ENCODE measurements at places on chromosomes 2 and 18.

DNA sequence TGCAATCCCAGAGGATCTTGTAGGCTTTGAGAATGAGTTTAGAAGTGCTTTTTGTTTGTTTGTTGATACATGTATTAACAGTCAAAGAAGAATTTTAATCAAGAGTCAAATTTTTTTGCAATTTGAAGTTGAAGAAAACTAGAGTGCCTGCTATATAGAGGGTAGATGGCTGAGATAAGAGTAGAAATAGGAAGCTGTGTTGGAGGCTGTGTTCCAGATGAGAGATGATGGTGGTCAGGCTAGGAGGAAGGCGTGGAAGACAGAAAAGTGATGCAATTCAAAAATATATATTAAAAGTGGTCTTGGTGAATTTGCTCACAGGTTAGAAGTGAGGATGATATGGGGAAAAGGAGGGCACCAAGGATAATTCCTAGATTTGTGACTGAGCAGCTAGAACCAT lies 978.3 kb downstream of the BCL11A start:
- DNase-seq, result no peak

GRCh38 chr18:79416022-79416676 lies 20.4 kb downstream of the NFATC1 start:
- DNase-seq, result no peak

DNA sequence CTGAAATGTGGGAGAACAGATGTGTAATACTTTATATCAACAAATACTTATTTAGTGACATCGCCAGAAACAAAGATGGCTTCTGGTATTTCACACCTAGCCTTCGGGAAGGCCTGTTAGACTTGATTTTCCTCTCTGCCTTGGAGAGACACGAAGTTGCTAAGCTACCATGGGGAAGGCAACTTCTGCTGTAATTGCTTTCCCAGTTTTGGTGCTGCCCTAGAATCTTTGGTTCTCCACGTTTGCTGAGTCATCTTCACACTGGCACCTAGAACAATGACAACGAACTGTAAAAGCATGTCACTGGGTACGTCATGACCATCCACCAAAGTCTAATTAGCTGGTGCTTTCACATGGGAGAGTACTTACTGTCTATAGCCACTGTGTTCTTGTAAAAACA lies 58.7 kb upstream of the ACTR3 start:
- no peak for DNase-seq

DNA sequence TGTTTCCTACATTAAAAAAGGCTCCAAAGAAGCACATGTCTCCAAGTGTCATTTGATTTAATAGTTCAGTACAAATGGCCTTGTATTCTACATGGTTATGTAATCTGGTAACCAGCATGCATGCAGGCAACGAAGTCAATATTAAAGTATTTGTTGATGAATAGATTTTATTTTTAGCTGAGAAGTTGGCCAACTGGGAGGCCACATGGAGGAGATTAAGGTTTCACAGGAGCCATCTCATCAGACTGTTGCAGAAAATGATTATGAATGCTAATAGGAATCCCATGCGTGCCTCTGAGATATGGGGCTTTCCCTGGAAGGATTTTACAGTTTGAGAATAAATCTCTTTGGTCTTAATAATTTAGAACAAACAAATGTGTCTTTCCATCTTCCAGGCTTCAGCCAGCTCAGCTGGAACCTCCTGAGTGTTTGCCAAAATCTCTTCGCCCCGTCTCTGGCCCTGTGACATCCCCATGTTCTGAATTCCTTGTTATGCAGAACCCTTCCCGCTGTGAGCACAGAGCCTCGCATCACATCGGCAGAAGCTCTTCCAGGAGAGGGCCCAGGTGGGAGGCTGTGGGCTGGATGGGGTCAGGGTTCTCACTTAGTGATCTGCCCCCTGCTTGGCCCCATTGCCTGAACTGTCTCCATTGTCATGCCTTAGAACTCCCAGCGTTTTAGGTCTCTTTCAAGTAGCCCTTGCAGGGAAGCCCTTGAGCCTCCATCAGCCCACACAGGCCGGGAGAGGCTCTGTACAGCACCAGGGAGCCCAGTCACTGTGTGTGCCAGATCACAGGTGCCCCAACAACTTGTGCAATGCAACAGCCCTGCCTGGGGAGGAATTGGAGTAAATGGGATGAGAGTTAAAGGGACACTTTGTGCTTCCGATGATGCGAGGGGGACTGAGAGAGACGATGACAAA lies 190.5 kb upstream of the TWIST2 start:
- no peak for DNase-seq

DNA sequence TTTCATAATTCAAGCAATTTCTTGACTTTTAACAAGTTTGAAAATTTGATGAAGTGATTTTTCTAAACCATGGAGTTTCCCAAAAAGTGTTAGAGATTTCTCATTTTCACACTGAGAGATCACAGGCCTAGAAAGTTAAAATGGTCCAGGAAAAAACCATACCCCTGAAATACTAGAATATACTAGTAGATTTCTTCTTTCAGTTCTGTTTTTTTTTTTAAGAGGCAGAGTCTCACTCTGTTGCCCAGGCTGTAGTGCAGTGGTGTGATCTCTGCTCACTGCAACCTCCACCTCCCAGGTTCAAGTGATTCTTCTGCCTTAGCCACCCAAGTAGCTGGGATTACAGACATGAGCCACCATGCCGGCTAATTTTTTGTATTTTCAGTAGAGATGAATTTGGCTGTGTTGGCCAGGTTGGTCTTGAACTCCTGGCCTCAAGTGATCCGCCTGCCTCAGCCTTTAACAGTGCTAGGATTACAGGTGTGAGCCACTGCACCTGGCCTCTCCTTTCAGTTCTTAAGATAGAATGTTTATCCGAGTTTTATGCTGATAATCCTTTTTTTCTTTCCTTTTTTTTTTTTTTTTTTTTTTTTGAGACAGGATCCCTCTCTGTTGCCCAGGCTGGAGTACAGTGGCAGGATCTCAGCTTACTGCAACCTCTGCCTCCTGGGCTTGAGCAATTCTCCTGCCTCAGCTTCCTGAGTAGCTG lies 14.4 kb downstream of the MTHFD2 start:
- no peak for DNase-seq

DNA sequence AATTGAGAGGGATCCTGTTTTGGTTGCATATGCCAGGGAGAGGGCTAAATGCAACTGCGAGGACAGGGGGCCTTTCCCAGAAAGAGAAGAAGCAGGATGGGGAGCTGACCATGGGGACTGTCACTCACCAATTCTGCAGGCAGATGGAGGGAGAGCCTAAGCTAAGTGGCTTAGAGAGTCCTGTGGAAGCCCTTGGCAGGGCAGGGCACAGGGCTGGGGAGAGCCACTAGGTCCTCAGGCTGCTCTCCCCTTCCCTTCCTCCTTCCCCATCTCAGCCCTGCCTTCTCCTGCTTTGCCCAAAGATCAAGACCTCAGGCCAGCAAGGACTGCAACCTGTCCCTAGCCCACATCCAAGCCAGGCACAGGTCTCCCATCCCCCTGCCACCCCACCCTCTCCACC lies 24.4 kb upstream of the CATIP start:
- DNase-seq, result no peak

DNA sequence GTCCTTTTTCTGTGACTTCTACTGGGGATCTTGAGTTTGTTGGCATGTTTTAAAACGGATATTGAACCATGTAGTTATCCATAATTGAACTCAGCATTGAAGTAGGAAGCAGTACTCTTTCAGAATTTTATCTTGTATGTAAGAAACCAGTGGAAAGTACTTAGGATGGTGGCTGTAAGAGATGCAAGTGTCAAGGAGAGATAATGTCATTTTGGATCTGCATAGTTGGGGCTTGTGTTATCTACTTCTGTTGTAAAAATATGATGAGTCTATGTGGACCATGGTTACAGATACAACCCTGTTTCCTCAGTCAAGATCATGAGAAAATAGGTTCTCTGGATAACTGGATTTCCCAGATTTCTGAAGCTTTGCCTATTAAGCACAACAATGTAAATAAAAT lies 113.7 kb downstream of the NAB1 start:
- DNase-seq, result no peak

DNA sequence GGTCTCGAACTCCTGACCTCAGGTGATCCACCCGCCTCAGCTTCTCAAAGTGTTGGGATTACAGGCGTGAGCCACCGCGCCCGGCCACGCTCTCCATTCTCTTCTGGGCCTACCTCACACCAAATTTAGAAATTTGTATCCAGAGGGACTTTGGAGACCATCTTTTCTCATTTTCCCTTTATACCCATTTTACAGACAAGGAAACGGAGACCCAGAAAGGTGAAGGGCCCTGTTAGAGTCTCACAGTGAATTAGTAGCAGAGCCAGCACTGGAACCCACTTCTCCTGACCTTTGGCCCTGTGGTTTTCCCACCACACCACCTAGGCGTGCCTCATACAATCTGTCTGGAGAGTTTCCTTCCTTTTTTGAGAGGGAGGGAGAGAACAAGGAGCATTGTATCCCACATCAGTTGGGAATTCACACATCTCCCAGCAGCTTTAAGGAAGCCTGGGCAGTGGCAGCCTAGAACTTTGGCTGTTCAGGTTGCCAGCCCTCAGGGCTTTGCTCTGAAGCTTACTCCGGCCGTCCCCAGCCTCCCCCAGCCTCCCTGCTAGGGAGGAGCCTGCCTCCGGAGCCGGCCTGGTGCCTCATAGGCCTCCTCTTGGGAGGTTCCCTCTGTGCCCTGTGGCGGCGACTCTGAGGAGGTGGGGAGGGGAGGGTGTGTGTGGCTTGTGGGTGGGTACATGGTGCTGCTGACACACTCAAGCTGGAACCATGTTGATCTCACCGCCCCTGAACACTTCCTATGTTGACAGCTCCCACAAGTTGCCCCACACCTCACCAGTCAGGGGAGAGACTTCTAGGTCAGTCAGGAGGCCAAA lies 13.8 kb downstream of the FOSL2 start:
- DNase-seq, result no peak

GRCh38 chr18:74905247-74905646 lies 303.7 kb downstream of the PTGR3 start:
- no peak for DNase-seq

DNA sequence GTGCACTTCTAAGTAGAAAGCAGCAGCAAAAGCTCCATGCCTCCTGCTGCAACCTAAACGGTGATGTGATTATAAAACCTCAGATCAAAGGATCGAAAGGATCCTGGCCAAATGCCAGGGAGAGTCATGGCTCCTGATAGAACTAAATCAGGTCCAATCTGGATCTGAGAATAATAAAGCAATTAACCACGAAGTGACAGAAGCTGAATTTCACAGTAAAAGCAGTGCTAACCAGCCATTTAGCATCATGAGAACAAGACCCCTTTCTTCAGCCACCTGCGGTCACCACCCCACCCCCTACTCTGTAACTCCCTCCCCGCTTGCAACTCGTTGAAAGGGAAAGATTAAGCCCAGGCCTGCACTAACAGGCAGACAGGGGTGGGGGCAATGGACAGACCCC lies 748.7 kb downstream of the BCL11A start:
- no peak for DNase-seq

- DNase-seq, result no peak
Observed at GRCh38 chr2:110170102-110170501, 34.7 kb downstream of the NPHP1 start.

DNA sequence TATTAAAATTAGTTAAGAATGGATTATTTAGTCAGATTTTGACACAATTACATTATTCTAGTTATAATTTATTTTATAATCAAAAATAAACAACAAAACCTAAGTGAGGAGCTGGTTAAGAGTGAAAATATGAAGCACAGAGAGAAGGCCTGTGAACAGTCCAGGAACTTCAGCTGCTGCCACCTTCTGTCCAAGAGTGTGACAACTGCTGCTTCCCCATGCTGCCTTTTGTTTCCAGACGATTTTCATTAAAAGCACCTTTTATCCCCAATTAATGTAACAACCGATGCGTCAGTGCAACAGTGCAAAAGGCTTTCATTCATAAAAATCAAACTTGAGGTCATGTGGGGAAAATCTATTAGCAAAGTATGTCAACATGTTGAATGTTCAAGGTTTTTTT lies 363.6 kb downstream of the CTNNA2 start:
- DNase-seq, result no peak

GRCh38 chr2:220191031-220191430 lies 563.6 kb downstream of the SLC4A3 start:
- DNase-seq, result no peak

- DNase-seq, result no peak
Observed at GRCh38 chr18:38243291-38243690, 677.7 kb upstream of the CELF4 start.

DNA sequence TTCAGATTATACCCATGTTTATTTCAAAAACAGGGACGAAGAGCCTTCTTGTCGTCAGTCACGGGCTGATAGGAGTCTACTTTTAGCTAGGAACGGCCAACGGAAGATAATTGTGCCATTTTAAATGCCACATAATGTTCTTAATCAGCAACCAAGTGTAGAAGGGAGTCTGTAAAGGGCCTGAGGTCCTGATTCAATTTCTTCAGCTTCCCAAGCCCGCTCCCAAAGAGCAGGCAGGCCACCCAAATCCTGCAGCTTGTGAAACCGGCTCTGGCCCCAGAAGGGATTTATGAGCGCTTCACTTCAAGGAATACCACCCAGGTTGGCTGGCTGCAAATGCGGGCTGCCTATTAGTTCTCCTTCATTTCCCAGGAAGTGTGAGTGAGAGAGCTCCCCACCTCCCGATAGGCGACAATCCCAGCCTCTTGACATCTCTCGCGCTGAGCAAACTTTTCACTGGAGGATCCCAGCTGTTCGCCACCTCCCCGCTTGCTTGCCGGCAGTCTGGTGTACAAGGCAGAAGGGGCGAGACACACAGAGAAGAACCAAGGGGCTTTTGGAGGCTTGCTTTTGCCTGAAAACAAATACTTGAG lies 272.9 kb downstream of the CDH20 start:
- no peak for DNase-seq

GRCh38 chr18:48238636-48239035 lies 170.5 kb downstream of the ZBTB7C start:
- no peak for DNase-seq

- no peak for DNase-seq
Observed at GRCh38 chr2:5539282-5540165, 152.7 kb upstream of the SOX11 start.

GRCh38 chr2:202007015-202007982 lies 26.4 kb upstream of the FZD7 start:
- no peak for DNase-seq

DNA sequence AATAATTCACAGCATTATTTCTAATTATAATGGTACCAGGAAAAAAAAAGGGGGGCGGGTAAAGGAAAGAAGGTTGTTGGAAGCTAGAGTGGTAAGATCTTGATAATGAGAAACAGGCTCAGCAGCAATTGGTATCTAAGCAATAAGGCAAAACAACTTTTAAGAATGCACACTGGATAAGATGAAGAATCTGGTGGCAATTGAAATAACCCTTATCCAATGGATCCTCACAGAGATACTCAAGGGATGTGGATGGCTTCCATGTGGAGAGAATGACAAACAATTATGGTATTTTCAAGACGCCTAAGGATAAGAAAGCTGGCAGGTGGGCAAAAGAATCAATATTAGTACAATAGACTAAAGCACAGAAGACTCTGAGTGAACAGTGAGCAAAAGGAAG lies 153.6 kb downstream of the UPP2 start:
- no peak for DNase-seq

DNA sequence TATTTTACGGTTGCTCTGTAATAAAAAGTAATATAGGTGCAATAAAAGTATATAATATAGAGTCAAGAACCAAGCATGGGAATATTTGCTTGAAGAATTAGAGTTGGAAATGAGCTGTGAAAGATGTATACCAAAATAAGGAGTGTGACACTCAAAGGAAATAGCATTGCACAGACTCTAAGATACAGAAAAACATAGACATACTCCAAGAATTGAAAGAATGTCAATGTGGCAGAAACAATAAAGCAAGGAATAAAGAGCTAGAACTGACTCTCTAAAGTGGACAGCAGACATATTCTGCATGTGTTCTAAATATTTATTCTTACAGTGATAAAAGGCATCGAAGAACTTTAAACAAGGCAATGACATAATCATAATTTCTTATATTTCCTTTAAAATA lies 561.1 kb upstream of the SETBP1 start:
- DNase-seq, result no peak

- DNase-seq, result no peak
Observed at GRCh38 chr18:31099450-31100230, 2.6 kb downstream of the DSC2 start.
